ENCODE measurements at places on chromosomes 5 and 9. TPM values are rescaled to one million over a fixed set of nuclear protein-coding genes. Genes with fewer than 3 reads are reported as not detected.

The PITX1 gene
- not detected for total RNA-seq

The PCDHB9 gene
- 2.5 TPM for total RNA-seq

The CARTPT gene
- not detected for total RNA-seq

The TRIM23 gene
- 19.1 TPM for total RNA-seq

The HMMR gene
- total RNA-seq = 13.9 TPM

The CDKN2B gene
- total RNA-seq = 10.6 TPM

The PCDHB5 gene
- total RNA-seq = 1.3 TPM

The S1PR3 gene
- total RNA-seq = 16.9 TPM

The IL7R gene
- 12.6 TPM for total RNA-seq

The GRXCR2 gene
- total RNA-seq = not detected

The FOXE1 gene
- total RNA-seq = not detected

The CTNND2 gene
- total RNA-seq = not detected

- DNase-seq = no peak
Measured at GRCh38 chr9:90735952-90736351, 65.7 kb upstream of the SYK start.

- DNase-seq = no peak
Measured at GRCh38 chr5:157025093-157025698, 33.7 kb downstream of the HAVCR1 start.

- DNase-seq = no peak
Measured at GRCh38 chr9:123485216-123485615, 129.2 kb downstream of the CRB2 start.

DNA sequence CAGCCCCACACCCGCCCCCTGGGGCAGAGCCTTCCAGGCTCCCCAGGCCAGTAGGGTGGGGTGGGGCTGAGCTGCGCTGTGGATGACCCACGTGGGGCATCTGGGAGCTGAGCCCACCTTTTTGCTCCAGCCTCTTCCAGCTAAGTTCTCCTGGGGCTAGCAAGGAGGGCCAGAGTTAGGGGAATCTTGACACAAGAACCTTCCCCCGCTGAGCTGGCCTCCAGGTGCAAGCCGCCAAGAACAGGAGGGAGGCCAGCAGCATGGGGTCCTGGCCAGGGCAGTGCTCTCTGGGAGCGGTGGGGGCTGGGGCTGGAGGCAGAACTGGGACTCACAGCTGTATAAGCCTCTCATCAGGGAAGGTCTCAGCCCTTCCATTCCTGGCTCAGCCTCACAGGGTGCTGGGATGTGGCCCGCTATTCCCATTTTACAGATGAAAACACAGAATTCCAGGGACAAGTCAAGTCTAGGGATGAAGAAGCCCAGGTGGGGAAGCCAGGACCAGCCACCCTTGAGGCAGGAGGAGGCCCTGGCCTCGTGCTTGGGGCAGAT is 21.5 kb downstream of the SARDH start:
- DNase-seq = no peak

- no peak for DNase-seq
Measured at GRCh38 chr5:158126442-158127405, 267.8 kb upstream of the CLINT1 start.

- no peak for DNase-seq
Measured at GRCh38 chr5:98954392-98955028, 25.7 kb upstream of the CHD1 start.

GRCh38 chr5:166991601-166992000 is 1299.8 kb upstream of the WWC1 start:
- DNase-seq = no peak

DNA sequence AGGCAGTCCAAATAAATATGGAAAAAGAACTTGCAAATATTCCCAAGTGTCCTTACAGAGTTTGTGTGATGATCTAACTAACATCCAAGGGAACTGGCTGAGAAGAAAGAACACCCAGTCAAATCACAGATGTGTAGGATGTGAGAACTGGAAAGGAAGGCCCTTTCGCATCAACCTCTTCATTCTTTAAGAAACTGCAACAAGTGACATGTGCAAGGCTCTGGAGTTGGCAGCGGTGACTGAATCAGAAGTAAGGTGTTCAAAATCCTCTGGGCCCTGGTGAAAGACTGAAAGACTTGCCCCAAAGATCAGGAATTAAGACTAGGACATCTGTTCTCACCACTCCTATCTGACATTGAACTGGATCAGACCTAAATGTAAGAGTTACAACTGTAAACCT is 88.7 kb downstream of the RAPGEF1 start:
- DNase-seq = no peak

- DNase-seq = no peak
Measured at GRCh38 chr9:69058101-69058500, 22.5 kb downstream of the FXN start.

DNA sequence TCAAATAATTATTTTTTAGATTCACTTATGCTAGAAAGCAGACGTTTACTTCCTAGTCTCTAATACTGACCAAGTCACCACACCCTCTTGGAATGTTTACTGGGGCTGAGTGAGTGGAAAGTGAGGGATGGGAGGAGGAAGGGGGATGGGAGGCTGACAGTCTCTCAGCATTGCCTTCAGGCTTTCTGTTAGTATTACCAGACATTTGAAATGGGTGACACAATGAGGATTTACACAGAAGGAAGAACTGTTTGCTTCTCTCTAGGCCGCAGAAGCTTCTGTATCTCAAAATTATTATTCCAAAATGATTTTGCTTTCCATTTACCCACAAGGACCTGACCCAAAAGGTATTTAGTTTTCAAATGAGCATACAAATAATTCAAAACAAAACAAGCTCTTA is 232.8 kb upstream of the ZNF608 start:
- DNase-seq = peak; percentile 4

GRCh38 chr9:33620738-33621439 is 96.8 kb downstream of the ANKRD18B start:
- peak; percentile 79 for DNase-seq

- peak; percentile 59 for DNase-seq
Measured at GRCh38 chr5:135309391-135310327, 89.4 kb downstream of the MACROH2A1 start.

GRCh38 chr9:37386988-37387387 is 35.5 kb upstream of the GRHPR start:
- no peak for DNase-seq

DNA sequence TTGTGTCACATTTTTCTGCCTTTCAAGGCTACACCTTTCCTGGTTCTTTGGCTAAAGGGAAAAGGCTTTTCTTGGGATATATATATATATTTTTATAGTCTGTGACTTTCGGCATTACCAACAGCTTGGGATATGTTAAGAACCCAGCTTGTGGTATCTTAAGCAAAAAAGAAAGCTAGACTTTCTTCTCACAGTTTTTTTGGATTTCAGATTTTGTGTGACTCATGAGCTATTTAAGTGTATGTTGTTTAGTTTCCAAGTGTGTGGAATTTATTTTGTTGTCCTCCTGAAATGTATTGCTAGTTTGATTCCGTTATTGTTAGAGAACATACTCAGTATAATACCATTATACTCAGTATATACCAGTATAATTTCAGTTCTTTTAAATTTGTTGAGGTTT is 64.8 kb downstream of the ERCC6L2 start:
- peak; percentile 22 for DNase-seq

DNA sequence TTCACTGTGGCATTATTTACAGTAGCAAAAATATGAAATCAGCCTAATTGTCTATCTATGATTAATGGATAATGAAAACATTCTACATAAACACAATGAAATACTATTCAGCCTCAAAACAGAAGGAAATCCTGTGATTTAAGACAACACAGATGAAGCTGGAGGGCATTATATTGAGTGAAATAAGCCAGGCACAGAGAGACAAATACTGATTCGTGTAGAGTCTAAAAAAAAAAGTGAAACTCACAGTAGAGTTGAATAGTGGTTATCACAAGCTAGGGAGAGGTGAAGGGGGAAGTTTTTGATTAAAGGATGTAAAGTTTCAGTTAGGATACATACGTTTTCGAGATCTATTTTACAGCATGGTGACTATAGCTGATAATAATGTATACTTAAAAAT is 122.2 kb downstream of the ADAMTS6 start:
- no peak for DNase-seq

DNA sequence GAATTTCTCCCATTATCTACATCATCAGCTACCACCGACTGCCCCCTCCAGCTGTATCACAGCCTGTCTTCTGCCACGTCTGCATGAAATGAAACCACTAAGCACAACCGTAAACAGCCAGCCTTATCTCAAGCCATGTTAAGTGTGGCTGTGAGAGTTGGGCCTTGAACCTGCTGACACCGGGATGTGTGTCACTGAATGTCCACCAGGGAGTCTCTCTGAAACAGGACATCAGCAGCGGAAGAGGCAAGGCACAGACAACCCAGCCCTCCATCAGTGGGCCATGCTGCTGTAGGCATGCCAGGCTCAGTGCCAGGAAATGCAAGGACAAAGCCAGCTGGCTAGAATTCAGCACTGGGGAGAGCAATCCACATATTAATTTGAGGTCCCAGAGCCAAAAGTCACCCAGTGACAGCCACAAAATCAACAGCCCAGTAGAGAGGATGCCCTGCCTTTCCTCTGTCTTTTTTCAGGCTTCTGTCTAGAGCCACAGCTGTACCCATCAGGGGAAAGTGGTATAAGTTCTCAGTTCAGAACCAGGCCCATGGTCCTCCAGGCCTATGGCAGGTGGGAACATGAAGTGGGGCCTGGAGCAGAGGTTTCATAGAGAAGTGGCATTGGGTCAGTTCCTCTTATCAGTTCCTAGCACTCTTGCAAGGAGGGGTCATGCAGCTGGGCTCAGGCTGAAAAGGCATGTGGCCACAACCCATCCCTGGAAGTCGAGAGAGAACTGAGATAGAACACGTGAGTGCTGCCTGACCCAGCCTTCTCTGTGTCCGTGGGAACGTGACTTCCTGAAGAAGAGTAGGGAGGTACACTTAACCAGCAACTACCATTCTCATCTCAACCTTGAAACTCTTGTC is 199.4 kb downstream of the ESM1 start:
- DNase-seq = peak; percentile 33

GRCh38 chr5:31196309-31196708 is 2.8 kb downstream of the CDH6 start:
- DNase-seq = peak; percentile 10

GRCh38 chr9:97802276-97802675 is 50.8 kb upstream of the FOXE1 start:
- DNase-seq = peak; percentile 89

GRCh38 chr5:37966291-37966690 is 126.5 kb upstream of the GDNF start:
- DNase-seq = no peak

GRCh38 chr9:131422241-131422792 is 28.4 kb downstream of the PRRC2B start:
- peak; percentile 26 for DNase-seq

DNA sequence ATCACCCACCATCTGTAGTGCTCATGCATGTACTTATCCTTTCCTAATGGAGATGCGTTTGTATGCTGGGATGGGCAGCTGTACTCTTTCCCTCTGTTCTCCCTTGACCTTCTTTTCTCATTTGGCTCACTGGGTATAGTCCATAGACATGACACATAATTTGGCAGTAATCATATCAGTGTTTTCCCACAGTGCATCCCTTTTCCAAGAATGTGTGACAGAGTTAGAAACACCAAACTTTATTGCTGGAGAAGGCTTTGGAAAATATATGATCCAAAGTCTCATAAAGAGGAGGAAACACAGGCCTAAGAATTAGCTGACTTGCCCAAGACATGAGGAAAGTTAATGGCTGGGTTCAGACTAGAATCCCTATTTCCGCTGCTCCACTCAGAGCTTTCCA is 1233.4 kb upstream of the DMAC1 start:
- no peak for DNase-seq

DNA sequence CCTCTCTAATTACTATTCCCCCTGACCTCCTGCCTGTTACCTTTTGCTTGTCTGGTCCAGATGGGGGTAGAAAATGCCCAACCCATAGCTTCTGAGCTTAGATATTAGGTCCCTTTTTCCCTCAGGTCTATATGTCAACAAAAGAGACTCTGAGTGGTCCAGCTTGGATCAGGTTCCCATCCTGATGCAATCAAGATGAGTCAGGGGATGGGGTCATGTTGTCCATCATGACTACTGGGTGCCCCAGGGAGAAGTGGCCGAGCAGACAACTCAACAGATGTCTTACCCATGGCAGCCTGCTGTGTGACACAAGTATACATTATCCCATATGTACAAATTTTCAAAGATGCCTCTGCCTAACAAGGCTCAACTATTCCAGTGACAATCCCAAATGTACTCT is 9.1 kb upstream of the ANKH start:
- DNase-seq = peak; percentile 60

- DNase-seq = peak; percentile 49
Measured at GRCh38 chr9:126470241-126470993, 143.3 kb upstream of the LMX1B start.

GRCh38 chr5:133421394-133421793 is 190.9 kb downstream of the FSTL4 start:
- peak; percentile 43 for DNase-seq

DNA sequence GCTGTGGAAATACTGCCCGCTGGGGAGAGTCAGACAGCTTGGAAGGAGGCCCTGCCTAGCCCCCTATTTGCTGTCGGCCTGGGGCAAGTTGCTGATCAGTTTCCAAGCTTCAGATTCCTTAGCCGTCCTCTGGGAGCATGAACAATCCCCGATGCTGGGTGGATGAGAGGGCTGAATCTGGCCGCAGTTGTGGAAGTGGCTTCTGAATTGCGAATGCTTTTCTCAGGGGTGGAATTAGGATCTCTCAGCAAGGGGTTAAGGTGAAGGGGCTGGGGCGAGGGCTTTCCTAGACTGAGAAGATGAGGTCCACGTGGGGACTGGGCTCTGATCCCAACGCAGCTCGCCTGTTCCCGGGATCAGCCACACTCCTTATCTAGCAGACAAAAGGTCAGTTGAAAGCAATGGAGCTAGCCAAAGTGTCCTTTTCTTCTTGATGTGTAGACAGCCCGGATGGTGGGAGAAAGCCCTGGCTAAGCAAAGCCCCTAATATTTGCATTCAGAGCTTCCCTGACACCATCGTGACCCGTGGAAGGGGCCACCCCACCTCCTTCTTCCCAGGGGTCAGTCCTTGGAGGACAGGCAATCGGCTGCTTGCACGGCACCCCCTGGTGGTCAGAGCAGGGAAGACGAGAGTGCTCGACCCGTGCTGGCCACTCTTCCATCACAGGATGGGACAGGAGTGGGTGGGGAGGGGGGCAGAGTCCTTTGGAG is 54.9 kb downstream of the COL15A1 start:
- peak; percentile 92 for DNase-seq

DNA sequence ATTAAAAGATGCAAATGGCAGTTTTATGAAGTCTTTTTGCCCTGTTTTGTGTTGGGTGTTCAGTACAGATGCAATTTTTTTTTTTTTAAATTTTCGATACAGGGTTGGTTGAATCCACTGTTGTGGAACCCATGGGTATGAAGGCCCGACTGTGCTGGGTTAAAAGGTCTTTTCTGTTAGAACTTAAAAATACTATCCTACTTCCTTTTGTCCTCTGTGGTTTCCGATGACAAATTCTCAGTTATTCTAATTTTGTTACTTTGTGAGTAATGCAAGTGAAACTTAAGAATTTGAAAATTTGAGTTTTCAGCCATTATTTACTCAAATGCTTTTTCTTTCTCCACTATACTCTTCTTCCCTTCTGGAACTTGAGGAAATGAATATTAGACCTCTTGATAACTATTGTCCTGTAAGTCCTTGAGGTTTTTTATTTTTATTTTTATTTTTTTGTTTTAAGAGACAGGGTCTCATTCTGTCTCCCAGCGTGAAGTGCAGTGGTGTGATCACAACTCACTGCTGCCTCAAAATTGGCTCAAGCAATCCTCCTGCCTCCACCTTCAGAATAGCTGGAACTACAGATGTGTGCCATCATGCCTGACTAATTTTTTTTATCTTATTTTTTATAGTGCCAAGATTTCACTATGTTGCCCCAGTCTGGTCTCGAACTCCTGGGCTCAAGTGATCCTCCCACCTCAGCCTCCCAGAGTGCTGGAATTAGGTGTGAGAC is 67.5 kb downstream of the ZCCHC7 start:
- peak; percentile 48 for DNase-seq

- DNase-seq = no peak
Measured at GRCh38 chr5:115858396-115858795, 16.7 kb downstream of the AP3S1 start.

- DNase-seq = no peak
Measured at GRCh38 chr9:133542002-133542401, 7.5 kb downstream of the ADAMTSL2 start.
